NCI-H510A (cell line): ENCODE measurements at places on chromosomes 7 and 10.
A peak's percentile ranks its signal among the peaks of the same experiment; 100 is the strongest.

GRCh38 chr10:6140965-6141295, 52.1 kb downstream of the RBM17 start:
- no peak for DNase-seq

- no peak for DNase-seq
These were observed 36.7 kb upstream of the ABLIM1 start for GRCh38 chr10:114694752-114695151.

DNA sequence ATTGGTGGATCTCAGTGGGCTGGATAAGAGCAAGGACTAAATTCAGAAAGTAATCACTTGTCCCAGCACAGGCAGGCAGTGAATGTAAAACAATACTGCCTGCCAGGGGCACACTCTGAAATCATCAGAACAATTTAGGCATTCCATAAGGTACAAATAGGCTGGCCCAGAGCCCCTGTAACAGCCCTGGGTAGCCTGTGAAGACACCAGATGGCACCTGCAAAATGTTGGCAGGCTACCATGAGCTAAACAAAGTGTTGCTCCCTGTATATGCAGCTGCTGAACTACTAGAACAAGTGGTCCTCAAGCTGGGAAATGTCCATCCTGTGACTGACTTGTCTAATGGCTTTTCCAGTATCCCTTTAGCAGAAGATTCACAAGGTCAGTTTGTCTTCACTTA, 3.0 kb upstream of the PRSS37 start:
- DNase-seq, result no peak

DNA sequence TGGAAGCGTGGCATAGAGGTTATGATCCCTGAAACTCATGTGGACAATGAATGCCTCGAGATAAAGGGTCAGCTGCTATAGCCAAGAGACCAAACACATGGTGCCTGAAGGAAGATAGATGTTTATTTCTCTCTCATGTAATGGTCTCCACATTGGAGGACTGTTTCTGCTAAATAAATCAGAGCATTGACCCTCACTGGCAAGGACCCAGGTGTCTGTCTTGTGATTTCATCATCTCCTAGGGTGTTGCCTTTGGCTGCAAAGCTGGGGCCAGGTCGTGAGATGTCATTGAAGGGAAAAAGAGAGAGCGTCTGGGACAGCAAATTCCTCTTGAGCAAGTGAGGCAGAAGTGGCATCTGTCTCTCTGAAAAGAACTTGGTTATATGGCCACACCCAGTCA, 64.6 kb downstream of the JCAD start:
- no peak for DNase-seq

- DNase-seq, result no peak
These were observed 74.6 kb upstream of the EGFR start for GRCh38 chr7:54944179-54944578.

DNA sequence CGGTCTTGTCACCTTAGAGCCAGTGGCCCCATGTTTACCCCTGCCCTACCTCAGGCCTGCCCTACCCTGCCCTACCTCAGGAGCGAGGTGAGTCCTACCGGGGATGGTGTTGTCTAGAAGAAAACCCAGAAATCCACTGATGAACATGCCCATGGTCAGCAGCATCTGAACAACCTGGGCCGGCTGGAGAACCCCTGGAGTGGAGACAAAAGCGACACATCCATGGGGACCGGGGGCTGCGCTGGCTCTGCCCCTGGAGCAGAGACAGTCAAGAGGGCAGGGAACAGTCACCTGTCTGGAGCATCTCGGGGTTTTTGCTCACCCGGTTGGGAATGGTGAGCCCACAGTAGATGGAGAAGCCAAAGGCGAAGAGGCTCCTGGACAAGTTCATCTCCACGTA, 36.3 kb downstream of the STRA8 start:
- no peak for DNase-seq

GRCh38 chr7:74338366-74339108, 49.3 kb downstream of the CLIP2 start:
- no peak for DNase-seq

GRCh38 chr7:100802951-100803350, 24.4 kb downstream of the EPHB4 start:
- no peak for DNase-seq

GRCh38 chr7:17462131-17462631, 163.7 kb downstream of the AHR start:
- no peak for DNase-seq

DNA sequence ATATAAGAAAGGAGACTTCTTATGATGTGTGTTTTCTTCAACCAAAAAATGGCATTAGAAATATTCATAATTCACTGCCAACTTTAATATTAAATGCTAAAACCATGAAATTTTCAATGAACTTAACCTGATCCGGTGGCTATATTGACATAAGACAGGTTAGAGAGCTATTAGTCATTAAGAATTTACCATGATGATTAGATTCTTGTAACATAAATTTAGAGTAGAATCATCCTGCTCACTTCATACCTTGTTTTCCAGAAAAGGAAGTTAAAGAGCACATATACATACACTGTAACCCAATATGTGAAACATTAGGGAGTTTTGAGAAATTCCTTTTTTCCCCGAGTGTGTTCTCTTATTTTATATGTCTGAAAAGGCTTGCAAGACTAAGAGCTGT, 430.3 kb upstream of the SEMA3A start:
- DNase-seq, result no peak

GRCh38 chr7:47953822-47954221, 5.6 kb upstream of the PKD1L1 start:
- DNase-seq, result no peak

DNA sequence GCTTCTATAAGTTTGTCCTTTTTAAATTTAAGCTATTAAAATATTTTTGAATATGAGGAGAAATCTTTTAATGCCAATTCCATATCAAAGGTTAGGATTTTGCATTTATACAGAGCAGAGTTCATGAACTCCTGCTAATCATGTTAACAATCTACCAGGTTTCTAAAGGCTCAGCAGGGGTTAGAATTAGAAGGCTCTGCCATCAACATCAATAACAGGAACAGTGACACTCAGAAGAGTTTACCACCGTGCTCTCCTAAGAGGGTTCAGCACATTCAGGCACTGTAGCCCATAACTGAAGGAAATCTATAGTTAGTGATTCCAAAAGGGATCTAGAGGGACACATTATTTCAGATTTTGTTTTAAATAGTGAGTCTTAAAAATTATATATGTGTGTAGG, 100.1 kb downstream of the HOXA1 start:
- no peak for DNase-seq

DNA sequence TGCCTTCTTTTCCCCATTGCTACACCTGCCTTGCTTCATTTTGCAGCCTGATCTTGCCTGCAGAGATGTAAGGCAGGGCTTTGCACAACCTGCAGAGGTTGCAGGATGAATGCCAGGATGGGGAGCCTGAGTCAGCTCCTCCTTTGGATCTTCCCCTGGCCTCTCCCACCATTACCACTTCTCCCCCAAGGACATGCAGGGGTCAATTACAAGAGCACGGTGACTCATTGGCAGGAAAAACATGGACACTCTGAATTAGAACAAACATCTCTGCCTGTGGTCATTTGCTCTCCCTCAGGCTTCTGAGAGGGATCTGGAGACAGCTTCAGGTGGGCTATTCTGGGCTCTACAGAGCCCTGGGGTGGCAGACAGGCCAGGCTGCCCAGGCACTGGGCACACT, 89.2 kb downstream of the HERPUD2 start:
- DNase-seq, result no peak

- no peak for DNase-seq
These were observed 42.1 kb downstream of the PPP1R9A start for GRCh38 chr7:94949532-94949931.

DNA sequence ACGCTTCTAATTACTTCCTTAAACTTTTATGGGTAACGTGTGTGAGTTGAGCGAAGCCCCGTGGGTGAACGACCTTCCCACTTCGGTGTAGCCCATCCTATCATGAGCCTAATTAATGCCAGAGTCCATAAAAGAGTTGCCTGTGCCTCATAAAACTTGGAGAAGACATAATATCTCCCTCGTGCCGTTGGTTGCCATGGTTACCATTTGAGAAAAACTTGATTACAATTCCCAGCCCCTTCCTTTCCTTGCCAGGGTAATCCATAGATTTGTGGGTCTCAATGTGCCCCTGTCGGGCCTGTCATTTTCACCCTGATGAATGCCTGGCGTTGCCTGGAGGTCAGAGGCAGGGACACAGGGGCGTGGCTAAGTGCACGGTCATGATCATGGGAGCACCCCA, 127.1 kb downstream of the GLRX3 start:
- DNase-seq, result no peak

GRCh38 chr7:74012842-74013249, 15.1 kb upstream of the ELN start:
- no peak for DNase-seq

- no peak for DNase-seq
These were observed 119.9 kb upstream of the AHR start for GRCh38 chr7:17178545-17178944.

DNA sequence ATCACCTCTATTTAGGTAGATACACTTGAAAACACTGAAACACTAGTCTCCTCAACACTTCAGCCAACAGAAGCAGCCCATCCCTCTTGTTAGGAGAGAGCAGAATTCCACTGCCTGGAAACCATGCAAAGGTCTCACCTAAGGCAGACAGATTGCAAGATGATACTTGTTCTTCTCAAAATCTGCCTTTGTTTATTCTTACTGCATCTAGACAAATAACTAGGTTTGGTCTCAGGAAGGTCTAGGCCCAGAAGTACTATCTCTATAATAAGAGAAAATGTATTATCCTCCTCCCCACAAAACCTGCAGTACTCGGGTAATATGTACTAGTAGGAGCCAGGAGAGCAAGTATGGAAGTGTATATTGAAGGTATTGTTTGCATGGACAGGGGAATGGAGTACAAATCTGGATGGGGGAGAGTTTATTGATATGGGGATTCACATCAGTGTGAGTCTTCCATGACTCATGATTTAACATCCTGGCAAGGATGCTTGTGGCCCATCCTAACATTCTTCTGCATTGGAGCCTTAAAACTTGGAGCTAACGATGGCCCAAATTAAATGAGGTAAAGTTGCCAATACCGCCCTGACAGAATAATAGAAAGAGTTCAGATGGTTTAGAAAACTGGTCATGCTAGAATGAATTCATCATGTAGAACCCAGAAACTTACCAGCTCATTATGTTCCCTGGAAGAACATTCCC, 109.2 kb downstream of the EPC1 start:
- no peak for DNase-seq

DNA sequence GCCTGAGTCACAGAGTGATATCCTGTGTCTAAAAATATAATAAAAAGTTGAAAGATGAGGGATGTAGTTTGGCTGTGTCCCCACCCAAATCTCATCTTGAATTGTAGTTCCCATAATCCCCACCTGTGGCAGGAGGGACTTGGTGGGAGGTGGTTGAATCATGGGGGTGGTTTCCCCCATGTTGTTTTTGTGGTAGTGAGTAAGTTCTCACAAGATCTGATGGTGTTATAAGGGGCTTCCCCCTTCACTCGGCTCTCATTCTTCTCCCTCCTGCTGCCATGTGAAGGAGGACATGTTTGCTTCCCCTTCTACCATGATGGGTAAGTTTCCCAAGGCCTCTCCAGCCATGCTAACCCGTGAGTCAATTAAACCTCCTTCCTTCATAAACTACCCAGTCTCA, 25.1 kb upstream of the UBE3C start:
- no peak for DNase-seq

DNA sequence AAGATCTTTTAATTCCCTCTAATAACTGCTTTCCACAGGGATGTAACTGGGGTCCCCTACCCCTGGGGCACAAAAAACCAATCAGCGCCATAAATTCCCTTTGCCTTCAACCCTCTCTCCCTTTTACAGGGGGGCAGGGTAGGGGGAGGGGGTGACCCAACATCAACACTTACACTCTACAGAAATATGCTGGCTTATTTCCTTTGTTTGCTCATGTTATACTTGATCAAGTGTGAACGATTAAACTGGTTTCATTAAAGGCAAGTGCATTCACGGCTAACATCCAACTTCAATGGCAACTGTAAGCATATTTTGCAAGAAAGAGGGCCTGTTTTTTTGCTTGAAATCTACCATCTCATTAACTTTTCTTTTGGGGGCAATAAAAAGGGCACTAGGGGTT, 2.9 kb downstream of the CTBP2 start:
- no peak for DNase-seq

DNA sequence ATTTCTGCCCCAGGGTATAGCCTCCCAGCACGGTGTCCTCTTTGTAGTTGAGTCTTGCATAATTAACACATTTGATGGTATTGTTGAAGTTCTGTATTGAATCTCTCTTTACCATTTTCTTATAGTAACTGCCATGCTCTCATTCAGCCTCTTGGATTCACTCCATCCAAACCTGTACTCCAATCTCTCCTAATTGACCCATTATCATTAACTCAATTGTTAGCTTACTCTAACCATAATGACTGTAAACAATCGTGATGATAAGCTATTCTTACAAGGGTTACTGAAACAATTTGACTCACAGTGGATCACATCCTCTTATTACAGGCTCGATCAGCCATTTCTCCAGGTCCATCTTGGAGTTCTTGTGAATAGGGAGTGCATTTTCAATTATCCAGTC, 191.9 kb upstream of the AGK start:
- no peak for DNase-seq

- no peak for DNase-seq
These were observed 19.1 kb downstream of the DENND2A start for GRCh38 chr7:140621401-140622021.

GRCh38 chr7:5349437-5350173, 66.9 kb downstream of the SLC29A4 start:
- DNase-seq, result no peak

DNA sequence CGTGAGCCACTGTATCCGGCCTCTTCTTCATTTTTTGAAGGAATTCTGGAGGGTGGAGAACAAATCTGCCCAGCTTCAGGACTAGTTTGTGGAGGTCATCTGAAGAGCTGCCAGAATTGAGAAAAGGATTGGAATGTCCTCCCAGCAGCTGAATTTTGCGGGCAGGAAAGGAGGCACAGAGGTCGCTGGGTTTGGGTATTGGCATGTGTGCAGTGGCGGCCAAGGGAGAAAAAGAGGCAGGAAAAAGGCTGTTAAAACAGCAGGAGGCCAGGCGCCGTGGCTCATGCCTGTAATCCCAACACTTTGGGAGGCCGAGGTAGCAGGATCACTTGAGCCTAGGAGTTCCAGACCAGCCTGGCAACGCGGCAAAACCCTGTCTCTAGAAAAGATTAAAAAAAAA, 80.4 kb downstream of the HIP1 start:
- DNase-seq, result no peak

DNA sequence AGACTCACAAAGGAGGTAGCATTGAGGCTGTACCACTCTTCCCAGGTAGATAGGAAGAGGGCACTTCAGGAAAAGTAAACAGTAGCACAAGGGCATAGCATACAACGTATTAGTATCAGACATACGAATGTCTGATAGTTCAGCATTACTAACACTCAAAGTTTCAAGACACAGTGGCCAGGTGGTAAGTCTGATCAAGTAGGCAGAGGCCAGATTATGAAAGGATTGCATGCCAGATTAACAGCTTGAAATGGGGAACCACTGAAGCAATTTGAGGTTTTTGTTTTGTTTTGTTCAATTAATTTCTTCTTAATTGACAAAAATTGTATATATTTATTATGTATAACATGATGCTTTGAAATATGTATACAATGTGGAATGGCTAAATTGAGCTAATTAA, 45.7 kb upstream of the IL6 start:
- DNase-seq, result peak; percentile 76
